ENCODE measurements at places on chromosomes 7 and 10. TPM values are rescaled to one million over a fixed set of nuclear protein-coding genes. Genes with fewer than 3 reads are reported as not detected.

GRCh38 chr10:101089520-101090299 is 27.9 kb downstream of the KAZALD1 start:
- DNase-seq, result no peak

DNA sequence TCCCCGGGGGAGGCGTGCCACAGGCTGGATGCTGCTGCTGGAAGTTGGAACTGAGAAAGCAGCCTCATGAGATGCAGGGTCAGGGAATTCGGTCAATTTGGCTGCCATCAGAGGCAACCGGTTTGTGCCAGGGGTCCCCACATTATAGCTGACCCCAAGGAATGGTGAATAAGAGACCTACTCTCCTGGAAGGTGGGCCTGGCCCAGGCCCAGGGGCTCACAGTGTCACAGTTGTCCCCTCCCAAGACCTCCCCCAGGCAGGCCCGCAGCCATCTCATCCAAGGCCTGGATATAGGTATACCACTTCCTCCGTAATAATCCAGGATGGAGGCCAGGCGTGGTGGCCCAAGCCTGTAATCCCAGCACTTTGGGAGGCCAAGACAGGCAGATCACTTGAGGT is 114.6 kb downstream of the NPTX2 start:
- DNase-seq, result no peak

- DNase-seq, result no peak
These were observed 7.8 kb upstream of the COMMD3 start for GRCh38 chr10:22308390-22308789.

DNA sequence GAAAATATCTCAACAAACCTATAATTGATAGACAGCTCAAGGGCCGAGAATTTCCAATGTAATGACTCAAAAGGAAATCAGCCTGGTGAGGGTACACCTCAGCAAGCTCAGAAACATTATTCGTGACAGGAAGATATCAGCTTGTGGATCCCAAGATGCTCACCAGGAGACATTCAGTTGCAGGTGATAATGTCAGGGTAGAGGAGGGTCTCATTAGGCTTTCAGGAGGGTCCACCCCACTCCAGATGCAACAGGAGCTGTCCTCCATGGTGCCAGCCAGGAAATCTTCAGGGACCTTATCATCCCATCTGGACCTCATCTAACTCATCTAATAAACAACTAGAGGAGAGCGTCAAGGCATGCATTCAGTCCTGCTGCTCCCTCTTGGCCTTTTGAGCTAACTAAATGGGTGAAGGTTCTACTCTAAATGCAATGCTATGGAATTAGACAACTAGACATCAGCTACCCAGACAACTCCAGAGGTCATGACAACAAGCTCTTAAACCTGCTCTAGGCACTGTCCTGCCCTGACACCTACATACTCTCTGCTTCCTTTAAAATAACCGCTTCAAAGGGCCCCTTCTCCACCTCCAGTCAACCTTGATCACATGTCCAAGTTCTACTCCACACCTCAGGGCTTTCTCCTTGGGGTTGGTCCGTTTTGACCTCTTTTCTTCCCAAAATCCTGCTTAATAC is 4.3 kb upstream of the GIMAP5 start:
- DNase-seq, result no peak

- DNase-seq, result no peak
These were observed 1115.7 kb upstream of the CELF2 start for GRCh38 chr10:9901971-9902370.

- peak; percentile 95 for DNase-seq
These were observed 193.1 kb downstream of the COBL start for GRCh38 chr7:51123322-51124019.

GRCh38 chr7:110283056-110283455 is 807.9 kb upstream of the LRRN3 start:
- DNase-seq, result no peak

DNA sequence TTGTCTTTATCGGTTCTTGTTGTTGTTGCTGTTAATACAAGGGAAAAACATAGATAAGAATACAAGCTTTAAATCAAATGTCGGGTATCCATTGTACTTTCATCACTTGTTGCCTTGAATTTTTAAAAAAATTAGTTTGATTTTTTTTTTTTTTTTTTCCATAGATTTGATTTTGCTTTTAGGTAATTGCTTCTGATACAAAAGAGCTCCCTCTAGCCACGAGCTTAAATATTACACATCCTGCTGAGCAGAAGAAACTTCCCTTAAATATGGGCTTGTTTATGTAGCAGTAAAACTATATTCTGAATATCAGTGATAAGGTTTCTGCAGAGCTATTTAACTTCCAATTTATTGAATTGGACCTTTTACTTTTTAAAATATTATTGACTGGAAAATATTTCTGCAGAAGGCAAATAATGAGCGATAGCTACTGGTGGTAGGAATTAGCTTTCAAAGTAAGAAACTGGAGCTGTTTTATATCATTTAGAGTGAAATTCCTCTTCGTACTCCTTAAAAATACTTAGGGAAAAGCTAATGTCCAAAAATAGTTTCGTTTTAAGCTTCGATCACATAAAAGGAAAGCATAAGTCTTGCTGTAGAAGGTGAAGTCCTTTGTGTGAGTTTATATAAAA is 216.9 kb downstream of the POLR1F start:
- peak; percentile 49 for DNase-seq

- DNase-seq, result no peak
These were observed 727 bp upstream of the PDSS1 start for GRCh38 chr10:26696786-26697162.

DNA sequence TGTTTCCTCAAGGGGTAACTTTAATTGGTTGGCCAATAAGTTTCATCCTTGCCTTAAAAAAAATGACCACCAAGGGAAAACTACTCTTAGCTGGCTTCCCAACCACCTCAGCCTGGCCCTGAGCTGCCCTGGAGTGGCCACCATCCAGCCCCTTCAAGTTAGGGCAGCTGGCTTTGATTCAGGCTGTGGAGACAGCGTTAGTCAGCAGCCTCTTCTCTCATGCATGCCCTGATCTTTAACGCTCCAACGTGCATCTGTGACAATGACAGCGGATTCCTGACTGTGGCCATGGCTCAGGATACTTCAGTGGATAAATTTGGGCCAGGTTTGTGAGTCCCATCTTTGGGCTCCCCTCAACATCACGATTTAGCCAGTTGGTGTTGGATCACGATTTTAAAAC is 111.6 kb downstream of the RBM20 start:
- DNase-seq, result no peak

- no peak for DNase-seq
These were observed 10.6 kb downstream of the SGMS1 start for GRCh38 chr10:50613150-50613549.

GRCh38 chr10:131653554-131654470 is 247.0 kb upstream of the PPP2R2D start:
- no peak for DNase-seq

DNA sequence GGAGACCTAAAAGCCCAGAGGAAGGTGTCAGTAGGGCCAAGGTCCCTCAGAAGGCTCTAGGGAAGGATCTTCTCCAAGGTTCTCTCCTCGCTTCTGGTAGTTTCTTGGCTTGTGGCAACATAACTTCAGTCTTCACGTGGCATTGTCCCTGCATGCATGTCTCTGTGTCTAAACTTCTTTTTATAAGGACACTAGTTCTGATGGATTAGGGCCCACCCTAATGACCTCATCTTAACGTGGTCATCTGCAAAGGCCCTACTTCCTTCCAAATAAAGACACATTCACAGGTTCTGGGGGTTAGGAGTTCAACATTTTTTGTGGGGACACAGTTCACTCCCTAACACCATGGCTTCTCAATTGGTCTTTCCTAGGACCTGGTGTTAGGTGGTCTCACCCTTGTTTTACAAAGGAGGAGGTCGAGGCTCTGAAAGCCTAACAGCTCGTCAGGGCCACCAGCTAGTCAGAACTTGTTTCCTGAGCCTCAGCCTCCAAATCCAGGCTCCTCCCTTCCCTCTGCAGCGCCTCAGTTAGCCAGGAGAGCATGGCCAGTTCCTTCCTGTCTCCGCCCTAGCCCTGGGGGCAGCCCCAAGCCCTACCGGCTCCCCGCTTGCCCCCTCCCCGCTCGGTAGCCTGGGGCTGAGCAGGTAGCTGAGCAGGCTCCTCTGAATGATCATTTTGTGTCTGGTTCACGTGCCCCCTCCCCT is 109.7 kb upstream of the PPIF start:
- no peak for DNase-seq

GRCh38 chr7:55964261-55965099 is at the start of gene NIPSNAP2:
Gene NIPSNAP2 (plus strand): TSS chr7:55964585. CDS start chr7:55964610, 25 bp downstream.
- DNase-seq, result peak; percentile 13

DNA sequence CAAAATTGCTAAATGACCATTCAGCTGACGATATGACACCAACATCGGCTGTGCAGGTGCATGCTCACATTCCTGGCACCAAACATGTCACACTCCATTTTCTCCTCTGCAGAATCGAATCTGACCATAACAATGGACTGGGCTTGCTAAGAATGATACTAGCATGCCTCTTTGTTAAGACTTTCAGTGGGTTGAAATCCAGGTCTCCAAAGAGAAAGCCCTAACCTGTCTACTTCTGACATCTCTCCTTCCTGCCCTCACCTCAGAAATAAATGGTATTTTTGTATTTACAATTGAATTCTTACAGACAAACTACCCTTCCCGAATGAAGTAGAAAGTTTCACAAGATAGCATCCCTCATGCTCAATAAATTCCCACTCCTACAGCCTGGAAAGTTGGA is 373.9 kb downstream of the KCNMA1 start:
- no peak for DNase-seq

GRCh38 chr7:143205560-143206293 is 16.1 kb upstream of the TAS2R40 start:
- no peak for DNase-seq

DNA sequence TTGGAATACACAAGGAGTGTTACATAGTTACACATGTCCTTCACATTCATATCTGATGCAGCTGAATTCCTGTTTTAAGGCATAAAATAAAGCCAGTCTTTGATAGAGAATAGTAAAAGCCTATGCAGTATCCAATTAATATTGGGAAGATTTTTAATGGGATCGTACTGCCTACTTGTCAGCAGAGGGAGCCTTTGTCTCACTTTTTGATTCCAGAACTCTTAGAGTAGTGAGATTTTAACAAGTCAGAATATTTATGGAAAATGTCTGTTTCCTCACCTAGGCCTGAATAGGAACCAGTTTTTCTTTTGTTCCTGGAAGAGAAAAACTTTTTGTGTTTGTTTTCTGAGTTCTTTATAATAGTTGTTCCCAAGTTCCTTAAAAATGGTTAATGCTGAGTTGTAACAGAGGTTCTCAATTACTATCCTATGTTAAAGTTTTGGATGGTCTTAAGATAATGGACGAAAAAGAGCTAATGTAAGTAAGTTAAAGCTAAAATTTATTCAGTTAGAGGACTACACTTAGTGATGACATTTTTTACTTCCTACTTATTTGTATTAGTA is 114.0 kb downstream of the BBS9 start:
- peak; percentile 60 for DNase-seq

GRCh38 chr7:43686991-43687390 is 42.3 kb downstream of the COA1 start:
- DNase-seq, result no peak

DNA sequence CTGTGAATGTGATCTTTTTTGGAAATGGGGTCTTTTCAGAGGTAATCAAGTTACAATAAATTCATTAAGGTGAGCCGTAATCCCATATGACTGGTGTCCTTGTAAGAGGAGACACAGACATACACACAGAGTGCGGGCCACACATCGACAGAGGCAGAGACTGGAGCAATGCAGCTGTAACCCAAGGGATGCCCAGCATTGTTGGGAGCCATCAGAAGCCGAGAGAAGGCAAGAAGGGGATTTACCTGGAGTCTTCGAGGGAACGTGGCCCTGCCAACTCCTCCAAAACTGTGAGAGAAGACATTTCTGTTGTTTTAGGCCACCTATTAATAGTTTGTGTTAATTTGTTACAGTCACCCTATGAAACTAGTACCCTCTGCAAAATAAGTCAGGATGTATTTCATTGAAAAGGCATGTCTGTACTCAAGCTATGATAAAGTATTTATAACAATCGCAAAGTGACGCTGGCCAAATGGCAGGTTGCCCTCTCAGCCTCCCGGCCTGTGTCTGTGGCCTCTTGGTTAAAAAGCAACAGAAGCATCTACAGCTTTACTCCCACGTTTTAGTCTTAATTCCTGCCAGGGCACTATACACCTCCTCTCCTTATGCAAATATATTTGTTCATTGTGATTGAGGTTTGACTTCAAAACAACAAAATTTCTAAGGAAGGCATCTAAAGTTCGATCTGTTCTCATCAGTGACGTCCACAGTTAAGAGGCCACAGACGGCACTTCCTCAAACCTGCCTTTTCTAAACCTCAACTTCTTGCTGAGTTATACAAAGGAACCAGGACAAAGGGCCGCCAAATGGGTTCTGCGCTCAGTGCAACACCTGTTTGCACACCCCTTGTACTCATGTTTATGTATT is 46.8 kb downstream of the HIPK2 start:
- DNase-seq, result no peak

- no peak for DNase-seq
These were observed 6.8 kb downstream of the LDB1 start for GRCh38 chr10:102113261-102113955.

- peak; percentile 46 for DNase-seq
These were observed 262.1 kb downstream of the ATRNL1 start for GRCh38 chr10:115355162-115355760.

Gene EXOC6
- 6.1 TPM for total RNA-seq

Gene UNCX
- total RNA-seq, result not detected

Gene RTKN2
- total RNA-seq, result 5.2 TPM

Gene RP9
- 18.6 TPM for total RNA-seq

Gene CLDN12
- 48.0 TPM for total RNA-seq

Gene FAM25A
- not detected for total RNA-seq

Gene SCIN
- 51.0 TPM for total RNA-seq

Gene ITGA8
- total RNA-seq, result not detected

Gene DOCK1
- 55.8 TPM for total RNA-seq

Gene EGR2
- total RNA-seq, result 0.31 TPM

Gene CUBN
- total RNA-seq, result 0.56 TPM
